ENCODE measurements at places on chromosomes 7 and 10.

DNA sequence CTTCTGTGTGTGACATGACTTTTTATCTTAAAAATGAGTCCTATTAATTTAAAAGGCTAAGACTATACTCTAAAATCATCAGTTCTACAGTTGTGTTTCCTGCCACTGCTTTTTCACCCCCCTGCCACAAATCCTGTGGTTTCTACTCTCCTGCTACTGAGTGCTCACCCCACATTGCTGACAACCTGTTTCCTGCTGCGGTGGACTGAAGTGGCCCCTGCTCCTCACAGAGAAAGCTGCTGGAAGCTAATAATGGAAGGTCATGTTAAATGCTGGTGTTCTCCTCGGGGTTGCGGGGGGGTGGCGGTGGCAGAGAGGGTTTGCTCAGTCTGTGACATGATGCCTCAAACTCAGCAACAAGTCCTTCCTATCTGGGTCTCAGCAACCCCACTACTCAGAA lies 113.2 kb upstream of the INHBA start:
- no peak for DNase-seq

- no peak for DNase-seq
These were observed 25.4 kb downstream of the AIFM2 start for GRCh38 chr10:70106958-70107791.

GRCh38 chr7:72057796-72058195 lies 354.3 kb downstream of the CALN1 start:
- no peak for DNase-seq

DNA sequence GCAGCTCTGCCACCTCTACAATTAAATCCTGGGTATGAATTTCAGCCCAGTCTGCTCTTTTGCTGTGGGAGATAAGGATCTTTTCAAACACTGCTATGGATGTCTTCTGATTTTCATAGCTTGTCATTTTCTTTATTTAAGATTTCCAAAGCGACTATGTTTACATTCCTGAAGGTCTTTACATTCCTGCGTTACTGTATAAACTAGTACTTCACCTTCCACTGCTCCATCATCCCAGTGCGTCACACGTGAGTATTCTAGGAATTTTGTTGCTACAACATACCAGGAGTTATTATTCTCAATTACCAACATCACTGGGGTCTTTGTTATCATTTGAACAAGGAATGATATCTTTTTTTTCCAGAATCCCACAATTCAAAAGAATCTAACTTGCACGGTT lies 944.7 kb downstream of the SORCS3 start:
- no peak for DNase-seq

- no peak for DNase-seq
These were observed 276.3 kb downstream of the TFEC start for GRCh38 chr7:115754226-115754625.

DNA sequence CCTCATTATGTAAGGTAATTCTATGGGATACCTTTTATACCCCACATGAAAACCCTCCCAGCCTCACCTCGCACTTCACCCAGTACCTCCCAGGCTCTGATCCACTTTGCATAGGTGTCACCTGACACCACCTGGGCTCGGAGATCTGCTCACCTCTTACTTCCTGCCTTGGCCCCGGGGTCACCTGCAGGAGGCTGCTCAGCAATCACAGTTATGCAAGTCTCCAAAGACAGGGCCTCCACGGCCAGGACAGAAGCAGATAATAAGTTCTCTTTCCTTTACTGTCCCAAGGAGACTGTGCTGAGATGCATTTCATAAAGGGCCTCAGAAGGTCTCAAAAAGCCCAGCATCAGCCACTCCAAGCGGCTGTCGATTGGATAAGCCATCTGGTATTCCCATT lies 112.4 kb upstream of the PPP2R2D start:
- no peak for DNase-seq

DNA sequence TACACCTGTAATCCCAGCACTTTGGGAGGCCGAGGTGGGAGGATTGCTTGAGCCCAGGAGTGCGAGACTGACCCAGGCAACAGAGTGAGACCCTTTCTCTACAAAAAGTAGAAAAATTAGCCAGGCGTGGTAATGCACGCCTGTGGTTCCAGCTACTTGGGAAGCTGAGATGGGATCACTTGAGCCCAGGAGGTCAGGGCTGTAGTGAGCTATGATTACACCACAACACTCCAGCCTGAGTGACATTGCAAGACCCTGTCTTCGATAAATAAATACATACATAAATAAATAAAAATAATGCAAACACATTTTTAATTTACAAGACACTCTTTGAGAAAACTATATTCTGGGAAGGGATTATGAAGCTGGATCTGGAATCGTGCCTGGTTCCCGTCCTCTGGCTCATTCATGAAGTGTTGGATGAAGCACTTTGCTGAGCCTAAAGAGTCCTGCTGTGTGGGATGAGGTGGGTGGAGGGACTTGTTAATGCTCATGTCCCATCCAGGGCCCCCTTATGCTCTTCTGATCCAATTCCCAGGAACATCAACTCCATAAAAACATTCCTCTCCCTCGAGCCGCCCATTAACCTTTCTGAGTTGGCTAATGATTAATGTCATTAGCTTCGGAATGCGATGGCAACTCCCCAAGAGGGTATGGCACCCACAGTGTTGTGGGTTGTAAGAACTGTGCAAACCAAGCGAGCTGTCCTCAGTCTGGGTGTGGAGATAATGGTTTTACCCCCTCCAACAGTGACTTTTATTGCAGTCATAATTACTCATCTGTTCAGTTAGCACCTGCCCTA lies 236.3 kb downstream of the BAMBI start:
- no peak for DNase-seq

DNA sequence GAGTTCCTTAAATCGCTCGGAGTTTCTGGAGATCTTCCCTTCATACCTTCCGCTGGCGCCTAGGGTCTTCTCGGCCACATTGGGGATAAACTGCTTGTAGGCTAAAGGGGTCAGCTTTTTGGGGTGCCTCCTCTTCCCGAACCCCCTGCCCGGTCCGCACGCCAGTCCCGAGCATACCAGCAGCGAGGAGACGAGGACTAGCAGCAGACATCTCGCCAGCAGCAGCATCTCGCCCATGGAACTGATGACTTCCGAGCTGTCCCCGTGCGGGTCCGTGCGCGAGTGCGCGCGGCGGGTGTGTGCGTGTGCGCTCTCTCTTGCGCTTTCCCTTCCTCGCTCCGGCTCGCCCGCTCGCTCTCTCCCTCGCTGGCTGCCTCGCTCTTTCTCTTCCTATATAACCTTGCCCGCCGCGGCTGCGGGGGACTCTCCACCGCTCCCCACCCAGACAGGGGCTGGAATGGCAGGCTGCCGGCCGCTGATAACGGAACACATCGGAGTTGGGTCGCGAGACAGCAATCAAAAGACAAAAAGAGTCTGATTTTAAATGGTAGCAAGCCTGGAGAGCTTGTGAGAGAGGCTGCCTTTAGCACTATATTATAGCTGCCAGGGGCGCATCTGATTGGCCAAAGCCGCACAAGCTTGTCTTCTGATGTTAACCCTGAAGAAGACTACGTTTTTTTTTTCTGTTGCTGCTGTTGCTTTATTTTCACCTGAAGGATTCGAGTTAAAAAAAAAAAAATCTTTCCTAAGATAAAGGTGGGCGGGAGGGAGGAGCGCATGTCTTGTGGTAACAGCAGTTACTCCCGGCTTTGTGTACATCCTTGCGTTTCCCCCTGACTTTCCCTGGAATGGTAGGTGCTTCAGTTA lies at the start of gene SHH:
Gene SHH (minus strand): TSS at position 569 of the 867 bp plus-strand sequence. CDS start 341 bp downstream, at position 228.
- no peak for DNase-seq

- no peak for DNase-seq
These were observed 122.3 kb downstream of the SPDYE5 start for GRCh38 chr7:75614401-75614800.

DNA sequence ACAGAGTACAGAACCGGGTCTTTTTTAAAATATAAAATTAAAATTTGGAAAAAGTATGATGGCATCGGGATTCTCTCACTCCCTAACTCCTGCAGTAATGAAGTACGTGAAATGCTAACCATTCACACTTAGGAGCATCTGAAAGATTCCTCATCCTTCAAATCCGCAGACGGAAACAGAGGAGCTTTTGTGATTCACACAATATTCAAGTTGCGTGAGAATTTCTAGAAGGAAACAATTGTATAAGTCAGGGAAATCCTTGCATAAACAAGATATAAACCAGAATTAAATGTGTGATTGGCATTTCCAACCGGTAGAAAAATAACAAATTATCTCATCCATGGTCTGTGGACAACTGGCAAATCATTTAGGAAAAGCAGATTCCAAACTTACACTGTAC lies 103.2 kb upstream of the ADAM12 start:
- DNase-seq, result no peak

DNA sequence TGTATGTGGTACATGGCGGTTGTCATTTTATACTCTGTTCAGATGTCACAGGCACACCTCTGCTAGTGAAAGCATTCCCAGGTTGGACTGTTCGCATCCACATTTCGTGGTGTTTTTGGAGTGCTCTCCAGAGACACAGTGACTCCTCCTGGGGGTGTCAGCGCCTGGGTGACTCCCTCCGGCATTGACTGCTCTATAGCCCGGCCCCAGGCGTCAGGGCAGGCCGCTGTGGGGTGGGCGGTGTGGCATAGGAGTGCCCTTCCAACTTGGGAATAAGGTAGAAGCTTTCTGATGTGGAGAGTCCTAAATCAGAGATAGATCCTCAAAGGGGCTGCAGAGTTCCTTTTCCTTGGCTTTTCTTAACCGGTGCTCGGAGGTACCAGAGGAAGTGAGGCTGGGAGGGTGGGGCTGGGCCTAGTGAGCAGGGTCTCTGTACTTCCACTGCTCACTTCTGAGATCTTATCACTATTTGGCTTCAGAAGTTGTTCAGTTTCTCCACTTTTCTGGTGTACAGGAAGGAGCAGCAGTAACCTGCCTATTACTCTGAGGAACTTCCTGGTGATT lies 32.3 kb downstream of the CCNY start:
- DNase-seq, result no peak

GRCh38 chr10:54284526-54285193 lies 516.4 kb downstream of the PCDH15 start:
- DNase-seq, result no peak

- no peak for DNase-seq
These were observed 20.9 kb downstream of the TEX36 start for GRCh38 chr10:125661941-125662515.

GRCh38 chr7:101031082-101031481 lies 11.2 kb downstream of the MUC17 start:
- DNase-seq, result no peak
